Vagina (tissue), 2 donors: ENCODE measurements at places on chromosomes 1 and 21.

DNA sequence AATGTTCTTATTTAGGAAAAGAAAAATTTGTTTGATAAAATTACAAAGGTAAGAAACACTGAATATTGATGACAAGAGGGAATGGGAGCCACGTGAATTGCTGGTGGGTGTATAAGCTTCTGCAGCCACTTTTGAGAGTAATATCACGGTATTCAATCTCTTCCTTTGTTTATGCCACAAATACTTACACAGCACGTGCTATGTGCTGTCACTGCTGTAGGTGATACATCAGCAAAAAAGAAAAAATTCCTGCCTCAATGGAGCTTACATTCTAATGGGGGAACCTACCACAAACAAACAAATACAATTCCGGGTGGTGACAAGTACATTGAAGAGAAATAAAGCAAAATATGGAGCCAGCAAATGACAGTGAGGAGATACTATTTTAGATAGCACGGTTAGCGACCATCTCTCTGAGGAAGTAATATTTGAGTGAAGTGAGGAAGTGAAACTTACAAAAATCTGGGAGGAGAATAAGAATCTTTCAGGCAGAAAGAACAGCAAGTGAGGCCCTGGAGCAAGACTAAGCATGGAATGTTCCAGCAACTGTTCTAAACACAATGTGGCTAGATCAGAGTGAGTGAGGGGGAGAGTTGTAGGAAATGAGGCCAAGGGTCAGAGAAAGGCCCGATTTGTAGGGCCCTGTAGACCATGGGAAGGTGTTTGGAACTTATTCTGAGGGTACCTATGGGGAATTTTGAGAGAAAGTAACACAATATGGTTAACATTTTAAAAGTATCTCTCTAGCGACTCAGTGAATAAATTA is 2.6 kb upstream of the FCRLB start:
- DNase-seq = no peak

DNA sequence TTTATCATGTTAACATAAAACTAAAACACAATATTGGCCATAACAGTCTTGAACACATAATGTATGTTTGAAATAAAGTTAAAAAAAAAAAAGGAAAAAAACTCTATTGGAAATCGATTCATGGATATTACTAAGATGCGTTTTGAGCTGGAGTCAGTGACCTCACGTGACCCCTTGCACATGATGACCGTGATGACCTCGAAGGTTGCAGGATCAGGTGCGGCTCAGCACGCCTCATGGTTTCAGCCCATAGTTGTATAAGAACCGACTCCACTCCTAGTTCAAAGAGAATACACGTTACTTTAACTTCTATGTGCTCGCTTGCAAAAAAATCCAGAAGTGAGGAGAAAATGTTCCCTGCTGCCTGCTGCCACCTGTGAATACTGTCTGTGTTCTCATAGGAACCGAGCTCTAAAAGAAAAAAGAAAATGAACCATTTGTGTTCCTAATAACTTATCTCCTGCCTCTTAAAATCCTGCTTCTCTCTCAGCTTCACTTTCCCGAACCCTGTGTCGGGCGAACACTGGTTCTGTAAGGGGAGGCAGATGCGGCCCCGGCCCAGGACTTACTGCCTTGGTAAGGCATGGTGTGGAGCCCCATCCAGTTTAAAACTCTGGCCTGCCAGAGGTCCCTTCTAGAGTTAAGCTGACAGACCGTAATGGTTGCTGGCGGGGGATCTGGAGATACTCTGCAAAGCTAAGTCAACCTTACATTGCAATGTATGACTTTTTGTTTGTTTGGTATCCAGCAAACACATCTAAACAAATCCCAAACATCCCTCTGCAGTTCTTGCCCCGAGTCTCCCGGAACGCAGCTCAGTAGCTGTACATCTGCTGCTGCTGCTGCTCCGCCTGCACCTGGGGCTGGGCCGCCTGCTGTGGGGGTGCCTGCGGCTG is 33.8 kb upstream of the RIPK4 start:
- DNase-seq = no peak

DNA sequence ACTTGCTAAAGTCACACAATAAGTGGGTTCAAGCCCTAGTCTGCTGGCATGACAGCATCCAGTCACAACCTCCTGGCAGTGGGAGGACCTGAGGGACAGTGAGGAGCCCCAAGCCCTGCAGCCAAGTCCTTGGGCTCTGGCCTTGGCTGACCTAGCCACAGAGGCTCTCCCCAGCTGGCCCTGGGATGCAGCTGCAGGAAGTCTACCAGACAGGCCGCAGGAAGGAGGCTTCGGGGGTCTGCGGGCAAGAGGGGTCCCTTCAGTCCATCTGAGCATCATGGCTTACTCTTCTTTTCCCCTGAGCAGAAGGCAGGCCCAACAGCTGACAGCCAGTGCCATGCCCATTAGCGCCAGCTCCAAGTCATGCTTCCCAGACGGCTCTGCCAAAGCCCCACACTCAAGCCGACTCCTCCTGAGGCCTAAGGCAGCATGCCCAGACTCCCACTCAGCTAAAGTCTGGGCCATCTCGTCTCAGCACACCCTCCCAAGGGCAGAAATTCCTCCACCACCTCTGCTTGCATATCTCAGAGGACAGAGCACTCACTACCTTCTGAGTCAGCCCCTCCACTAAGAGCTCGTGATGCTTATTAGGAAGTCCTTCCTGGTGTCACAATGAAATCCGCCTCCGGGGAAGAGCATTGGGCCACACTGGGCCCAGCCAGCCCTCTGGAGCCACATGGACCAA is 20.1 kb downstream of the SLC1A7 start:
- no peak for DNase-seq

GRCh38 chr1:215220346-215220745 is 137.8 kb downstream of the KCNK2 start:
- DNase-seq = no peak

DNA sequence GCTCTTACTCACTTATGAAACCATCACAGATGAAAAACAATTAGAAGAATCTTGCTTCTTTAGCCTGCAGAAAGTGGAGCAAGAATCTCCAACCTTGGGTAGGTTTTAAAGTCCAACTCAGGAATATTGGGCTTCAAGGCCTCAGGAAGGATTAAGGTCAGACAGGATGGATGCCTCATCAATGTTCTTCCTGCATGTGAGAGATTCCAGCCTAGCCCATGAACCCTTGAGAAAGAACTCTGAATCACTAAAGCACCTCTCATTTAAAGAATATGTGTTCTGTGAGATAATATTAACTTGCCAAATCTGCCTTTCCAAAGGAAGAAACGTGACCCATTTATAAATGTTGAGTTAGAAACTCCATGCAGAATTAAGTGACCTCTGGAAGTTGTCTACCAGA is 345.2 kb upstream of the CAMK1G start:
- DNase-seq = no peak

DNA sequence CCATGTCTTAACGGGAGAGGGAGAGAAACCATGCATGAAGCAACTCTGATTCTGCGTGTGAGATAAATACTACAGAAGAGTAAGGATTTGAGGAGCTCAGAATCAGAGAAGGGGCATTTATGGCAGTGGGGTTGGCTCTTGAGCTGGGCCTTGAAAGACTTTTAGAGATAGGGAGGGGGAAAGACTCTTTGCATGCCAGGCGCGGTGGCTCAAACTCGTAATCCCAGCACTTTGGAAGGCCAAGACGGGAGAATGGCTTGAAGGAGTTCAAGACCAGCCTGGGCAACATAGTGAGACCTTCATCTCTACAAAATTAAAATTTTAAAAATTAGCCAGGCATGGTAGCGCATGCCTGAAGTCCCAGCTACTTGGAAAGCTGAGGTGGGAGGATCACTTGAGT is 672 bp downstream of the ARMH1 start:
- no peak for DNase-seq

- DNase-seq = no peak
Measured at GRCh38 chr1:173205146-173206051, 1.7 kb downstream of the TNFSF4 start.

DNA sequence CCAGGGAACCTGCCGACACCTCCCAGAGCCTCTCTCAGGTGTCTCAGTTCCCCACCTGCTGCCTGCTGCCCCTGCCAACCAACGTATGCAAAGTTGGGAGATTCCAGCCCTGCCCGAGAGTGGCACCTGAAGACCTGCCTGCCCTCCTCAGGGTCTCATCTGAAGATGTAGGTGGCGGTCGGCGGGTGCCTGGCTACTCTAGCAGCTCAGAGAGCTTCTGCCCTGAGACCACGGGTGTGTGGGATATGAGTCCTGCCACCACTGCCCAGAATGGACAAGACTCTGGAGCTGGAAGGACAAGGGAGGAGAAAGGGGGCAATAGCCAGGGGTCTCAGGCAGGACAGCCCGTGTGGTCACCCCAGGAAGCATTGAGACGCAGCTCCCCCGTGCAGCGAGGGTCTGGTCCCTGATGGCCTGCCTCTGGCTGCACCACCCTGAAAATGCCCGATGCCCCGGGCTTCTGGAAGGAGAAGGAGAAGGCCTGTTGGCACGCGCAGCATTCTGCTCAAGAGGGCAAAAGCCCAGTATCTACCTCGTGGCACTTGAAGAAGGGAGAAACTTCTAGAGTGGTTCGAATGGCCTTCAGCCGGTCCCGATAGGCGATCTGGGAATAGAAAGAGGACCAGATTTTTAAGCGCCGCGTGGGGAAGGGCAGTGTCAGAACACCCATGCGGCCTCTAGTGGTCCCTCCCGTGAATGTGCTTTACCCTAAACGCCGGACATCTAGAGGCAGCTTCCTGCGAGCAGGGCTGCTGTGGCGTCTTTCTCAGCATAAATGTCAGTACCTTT is 88.8 kb downstream of the STUM start:
- no peak for DNase-seq

GRCh38 chr1:71651214-71651613 is 570.4 kb upstream of the ZRANB2 start:
- no peak for DNase-seq

DNA sequence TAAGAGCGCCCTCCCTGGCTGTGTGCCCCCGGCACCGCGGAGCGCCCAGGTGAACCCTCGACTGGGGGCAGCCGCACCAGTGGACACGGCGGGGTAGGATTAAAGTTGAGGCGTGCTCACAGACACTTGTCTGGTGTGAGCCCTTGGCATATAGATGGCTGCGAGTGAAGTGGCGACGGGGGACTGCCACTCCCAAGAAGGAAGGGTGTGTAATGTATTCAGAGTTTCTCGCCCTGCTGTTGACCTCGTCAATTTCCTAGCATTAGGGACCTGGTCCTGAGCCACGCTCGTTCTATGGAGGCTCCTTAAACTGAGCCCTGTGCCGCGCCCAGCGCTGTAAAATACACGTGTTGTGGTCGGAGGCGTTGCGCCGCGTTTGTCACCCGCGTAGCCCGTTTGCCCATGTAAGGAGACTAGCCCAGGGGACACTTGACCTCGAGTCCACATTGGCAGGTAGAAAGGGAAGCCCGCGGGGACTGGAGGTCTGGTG is 554 bp downstream of the EVA1C start:
- DNase-seq = no peak

DNA sequence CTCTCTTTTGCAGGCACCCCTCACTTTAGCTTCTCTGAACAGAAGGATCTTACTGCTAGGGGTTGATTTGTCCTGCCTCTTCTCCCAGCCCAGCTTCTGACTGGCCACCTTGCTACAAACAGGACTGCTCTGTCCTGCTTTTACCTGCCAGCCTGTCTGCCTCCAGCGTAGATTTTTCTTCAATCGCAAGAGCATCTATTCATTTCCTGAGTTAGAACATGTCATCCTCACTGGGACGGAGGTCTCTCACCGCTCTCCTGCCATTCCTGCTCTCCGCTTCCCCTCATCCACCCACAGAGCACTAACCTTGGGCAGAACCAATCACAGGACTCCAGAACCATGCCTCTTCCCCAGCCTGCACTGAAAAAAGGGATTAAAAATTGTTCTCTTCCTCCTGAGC is 3.5 kb upstream of the ATP1B1 start:
- no peak for DNase-seq

DNA sequence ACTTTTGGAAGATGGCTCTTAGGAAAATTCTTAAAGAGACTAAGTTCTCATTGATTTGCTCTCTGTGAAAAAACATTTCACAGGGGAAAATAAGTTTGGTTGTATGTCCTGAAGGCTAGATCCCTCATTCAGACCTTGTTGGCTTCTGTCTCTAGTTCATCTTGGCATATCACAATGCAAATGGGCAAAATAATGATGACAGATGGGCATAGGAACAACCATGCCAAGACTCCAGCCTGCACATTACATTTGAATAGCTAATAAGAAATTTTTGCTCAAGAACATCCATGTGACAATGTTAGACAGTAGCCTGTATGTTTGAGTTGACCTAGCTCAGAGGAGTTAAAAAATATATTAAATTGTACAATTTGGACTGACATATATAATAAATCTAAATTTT is 292.9 kb downstream of the PLA2G4A start:
- no peak for DNase-seq

DNA sequence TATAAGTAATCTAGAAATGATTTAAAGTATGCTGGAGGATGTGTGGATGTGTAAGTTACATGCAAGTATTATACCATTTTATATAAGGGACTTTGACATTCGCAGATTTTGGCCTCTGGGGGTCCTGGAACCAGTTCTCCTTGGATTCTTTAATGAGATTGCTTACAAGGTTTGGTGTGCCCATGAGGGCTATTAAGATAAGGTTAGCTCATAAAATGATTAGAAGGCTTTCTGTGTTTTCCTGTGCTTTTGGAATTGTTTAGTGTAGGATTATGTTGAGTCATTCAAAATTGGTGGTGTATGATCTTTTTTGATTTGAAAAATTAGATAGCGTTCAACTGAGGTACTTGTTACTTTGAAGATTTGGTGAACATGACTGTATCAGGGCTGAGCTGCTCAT is 5.6 kb downstream of the USP25 start:
- no peak for DNase-seq

DNA sequence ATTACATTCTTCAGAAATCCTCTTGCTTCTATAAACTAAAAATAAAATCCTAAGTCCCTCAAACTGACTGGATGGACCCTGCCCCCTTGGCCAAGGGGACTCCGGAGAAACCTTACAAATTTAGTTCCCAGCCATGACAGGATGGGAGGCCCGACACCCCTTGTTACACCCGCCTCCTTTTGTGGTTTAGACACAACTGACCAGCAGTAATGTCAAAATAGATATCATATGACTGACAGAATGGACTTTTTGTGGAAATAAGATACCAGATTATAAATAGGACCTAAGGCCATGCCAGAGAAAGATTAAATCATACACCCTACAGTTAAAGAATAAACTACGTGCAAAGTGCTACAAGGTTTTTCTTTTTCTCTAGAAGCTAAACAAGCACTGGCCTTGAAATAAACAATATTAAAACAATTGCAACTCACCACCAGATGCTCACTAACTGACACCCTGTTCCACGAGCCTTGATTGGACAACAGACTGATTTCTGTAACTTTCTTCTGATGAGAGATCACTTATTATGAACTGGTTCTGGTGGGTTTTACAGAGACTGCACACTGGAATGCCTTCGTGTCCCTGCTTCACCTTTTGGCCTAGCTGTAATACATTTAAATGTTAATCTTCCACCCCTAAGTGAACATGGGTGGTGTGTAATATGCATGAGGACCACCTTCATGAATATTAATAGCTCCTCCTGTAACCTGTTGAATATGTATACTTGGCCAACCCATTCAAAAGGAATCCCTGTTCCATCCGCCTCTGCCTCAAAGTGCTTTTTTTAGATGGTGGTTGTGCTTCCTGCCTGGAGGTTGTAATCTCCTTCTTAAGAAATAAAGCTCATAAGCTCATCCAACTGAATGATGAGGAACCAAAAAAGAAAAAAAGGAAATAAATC is 99.6 kb downstream of the ODF2L start:
- DNase-seq = no peak
